ENCODE measurements at places on chromosomes 12 and 14. TPM values are rescaled to one million over a fixed set of nuclear protein-coding genes. Genes with fewer than 3 reads are reported as not detected.

The ZNF385A gene
- polyA plus RNA-seq = 0.45 TPM

The HOXC12 gene
- not detected for polyA plus RNA-seq

The ESRRB gene
- 0.13 TPM for polyA plus RNA-seq

The LMNTD1 gene
- not detected for polyA plus RNA-seq

The CELA1 gene
- polyA plus RNA-seq = not detected

The SPIC gene
- polyA plus RNA-seq = 0.10 TPM

DNA sequence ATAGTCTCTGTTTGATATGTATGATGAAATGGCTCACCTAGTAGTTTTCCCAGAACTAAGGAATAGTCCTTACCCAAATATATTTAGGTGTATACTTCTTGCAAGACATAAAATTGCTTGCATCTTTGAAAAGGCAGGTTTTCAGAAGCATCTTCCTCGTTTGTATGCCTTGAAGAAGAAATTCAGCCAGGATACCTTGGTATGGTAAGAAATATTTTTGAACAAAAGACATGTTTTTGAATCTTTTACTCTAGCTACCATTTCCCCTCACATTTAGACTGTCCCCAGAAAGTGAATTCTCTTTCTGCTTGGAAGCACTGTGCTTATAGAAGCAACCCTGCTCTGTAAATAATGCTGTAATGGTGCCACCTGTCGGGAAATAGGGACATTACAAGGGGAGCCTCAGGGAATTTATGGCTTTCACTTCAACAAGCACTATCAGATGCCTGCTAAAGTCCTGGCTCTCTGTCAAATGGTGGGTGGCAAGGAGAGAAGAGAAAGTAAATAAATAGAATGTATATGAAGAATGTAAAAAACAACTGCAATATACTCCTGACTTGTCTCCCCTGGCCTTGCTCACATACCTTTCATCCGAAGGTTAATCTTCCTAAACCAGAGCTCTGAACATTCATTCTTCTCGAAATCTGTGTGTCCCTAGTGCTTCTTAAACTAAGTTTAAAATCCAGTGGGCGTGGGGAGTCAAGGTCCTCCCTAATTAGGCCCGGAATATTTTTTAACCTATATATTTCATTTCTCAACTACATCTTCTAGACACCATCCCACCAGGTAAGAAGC is 6.1 kb downstream of the CCDC184 start:
- no peak overlapping the region for H3K27ac ChIP-seq
- peak; percentile 94 for DNase-seq
- H3K27me3 ChIP-seq = peaks cover 21% of the 10 kb centered on the region
- no peak overlapping the region for H3K4me3 ChIP-seq
- no peaks in the 10 kb centered on the region for H3K36me3 ChIP-seq
- H3K4me1 ChIP-seq = no peaks in the 10 kb centered on the region

DNA sequence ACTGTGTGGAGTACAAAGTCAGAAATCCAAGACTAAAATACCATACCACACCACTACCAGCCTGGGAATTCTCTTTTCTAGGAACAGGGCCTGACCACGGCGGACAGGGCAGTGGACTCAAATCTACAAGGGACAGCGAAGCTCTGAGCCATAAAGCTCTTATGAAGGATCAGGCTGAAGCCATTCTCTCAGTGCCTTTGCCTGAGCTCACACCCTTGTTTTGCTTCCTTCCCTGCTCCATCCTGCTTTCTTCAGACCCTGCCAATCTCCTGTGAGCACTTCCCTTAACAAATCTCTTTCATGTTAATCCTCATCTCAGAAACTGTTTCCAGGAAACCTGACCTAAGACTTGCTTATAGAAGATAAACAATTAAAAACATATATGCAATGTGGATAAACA is 398.5 kb downstream of the MDGA2 start:
- H3K4me1 ChIP-seq = no peaks in the 10 kb centered on the region
- H3K4me3 ChIP-seq = no peak overlapping the region
- H3K27ac ChIP-seq = no peak overlapping the region
- no peaks in the 10 kb centered on the region for H3K27me3 ChIP-seq
- no peak for DNase-seq
- H3K36me3 ChIP-seq = no peaks in the 10 kb centered on the region

GRCh38 chr14:55562135-55562534 is 17.9 kb upstream of the KTN1 start:
- H3K4me1 ChIP-seq = no peaks in the 10 kb centered on the region
- no peak overlapping the region for H3K27ac ChIP-seq
- H3K27me3 ChIP-seq = no peaks in the 10 kb centered on the region

GRCh38 chr14:84234281-84234680 is 1295.7 kb upstream of the FLRT2 start:
- H3K27ac ChIP-seq = no peak overlapping the region
- H3K4me1 ChIP-seq = no peaks in the 10 kb centered on the region
- H3K36me3 ChIP-seq = no peaks in the 10 kb centered on the region
- H3K4me3 ChIP-seq = no peak overlapping the region
- no peak for DNase-seq

- H3K36me3 ChIP-seq = no peaks in the 10 kb centered on the region
- no peaks in the 10 kb centered on the region for H3K4me1 ChIP-seq
Measured at GRCh38 chr12:106914796-106915634, 40.7 kb upstream of the TMEM263 start.

DNA sequence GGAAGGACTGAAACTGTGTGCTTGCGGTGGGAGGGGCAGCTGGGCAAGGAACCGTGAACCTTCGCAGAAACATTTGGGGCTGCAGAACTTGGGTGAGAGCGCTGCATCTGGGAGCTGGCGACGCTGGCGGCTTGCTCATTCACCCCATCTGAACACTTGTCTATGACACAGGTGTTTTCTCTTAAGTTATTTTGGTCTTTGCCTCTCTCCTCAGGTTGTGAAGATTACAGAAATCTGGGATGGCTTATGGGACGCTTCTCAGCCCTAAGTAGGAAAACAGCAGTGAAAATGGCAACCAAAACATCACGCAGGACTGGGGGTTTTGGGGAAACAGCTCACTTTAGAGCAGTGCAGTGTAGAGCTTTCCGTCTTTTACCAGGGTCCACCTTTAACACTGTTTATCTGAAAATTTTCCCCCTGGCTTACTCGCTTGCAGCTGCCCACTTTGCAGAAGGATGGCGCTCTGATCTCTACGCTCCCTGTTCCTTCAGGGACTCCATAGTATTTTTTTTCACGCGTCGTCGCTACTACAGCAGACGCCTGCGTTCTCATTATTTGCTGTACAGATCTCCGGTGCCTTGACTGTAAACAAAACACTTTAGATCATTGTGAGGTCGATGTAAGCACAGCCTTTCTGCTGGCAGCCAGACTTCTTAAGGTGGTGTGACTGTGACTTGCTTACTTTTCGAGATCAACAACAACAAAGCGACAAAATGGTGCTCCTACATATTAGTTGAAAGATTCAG is 2.7 kb upstream of the CDKN1B start:
- peak; percentile 73 for DNase-seq
- peaks cover 13% of the 10 kb centered on the region for H3K36me3 ChIP-seq
- peaks cover 1% of the 10 kb centered on the region for H3K4me1 ChIP-seq
- H3K27ac ChIP-seq = peak overlapping the region; percentile 99
- peak overlapping the region; percentile 30 for H3K4me3 ChIP-seq
- H3K27me3 ChIP-seq = no peaks in the 10 kb centered on the region

GRCh38 chr12:98868538-98868937 is 223.4 kb downstream of the APAF1 start:
- no peak overlapping the region for H3K27ac ChIP-seq
- H3K4me1 ChIP-seq = no peaks in the 10 kb centered on the region
- no peak overlapping the region for H3K4me3 ChIP-seq
- H3K36me3 ChIP-seq = no peaks in the 10 kb centered on the region
- H3K27me3 ChIP-seq = peaks cover 3% of the 10 kb centered on the region

GRCh38 chr14:94161058-94161457 is 13.1 kb upstream of the PPP4R4 start:
- peaks cover 4% of the 10 kb centered on the region for H3K27me3 ChIP-seq
- no peak overlapping the region for H3K27ac ChIP-seq
- no peak for DNase-seq
- H3K4me1 ChIP-seq = peaks cover 8% of the 10 kb centered on the region

DNA sequence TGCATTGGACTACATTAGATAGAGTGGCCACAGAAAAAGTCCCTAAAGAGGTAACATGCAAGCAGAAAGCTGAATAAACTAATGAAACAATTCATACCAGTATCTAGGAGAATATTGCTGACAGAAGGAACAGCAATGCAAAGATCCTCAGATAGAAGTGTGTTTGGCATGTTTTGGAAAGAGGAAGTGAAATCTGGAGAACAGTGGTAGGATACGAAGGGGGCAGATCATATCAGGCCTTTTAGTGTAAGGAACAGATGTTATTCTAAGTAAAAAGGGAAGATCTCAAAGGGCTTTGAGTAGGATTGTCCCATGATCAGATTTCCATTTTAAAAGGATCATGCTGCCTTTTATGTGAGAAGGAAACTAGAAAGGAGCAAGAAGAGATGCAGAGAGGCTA is 342.9 kb downstream of the PAWR start:
- no peaks in the 10 kb centered on the region for H3K27me3 ChIP-seq
- no peaks in the 10 kb centered on the region for H3K36me3 ChIP-seq
- H3K4me1 ChIP-seq = no peaks in the 10 kb centered on the region
- no peak for DNase-seq

DNA sequence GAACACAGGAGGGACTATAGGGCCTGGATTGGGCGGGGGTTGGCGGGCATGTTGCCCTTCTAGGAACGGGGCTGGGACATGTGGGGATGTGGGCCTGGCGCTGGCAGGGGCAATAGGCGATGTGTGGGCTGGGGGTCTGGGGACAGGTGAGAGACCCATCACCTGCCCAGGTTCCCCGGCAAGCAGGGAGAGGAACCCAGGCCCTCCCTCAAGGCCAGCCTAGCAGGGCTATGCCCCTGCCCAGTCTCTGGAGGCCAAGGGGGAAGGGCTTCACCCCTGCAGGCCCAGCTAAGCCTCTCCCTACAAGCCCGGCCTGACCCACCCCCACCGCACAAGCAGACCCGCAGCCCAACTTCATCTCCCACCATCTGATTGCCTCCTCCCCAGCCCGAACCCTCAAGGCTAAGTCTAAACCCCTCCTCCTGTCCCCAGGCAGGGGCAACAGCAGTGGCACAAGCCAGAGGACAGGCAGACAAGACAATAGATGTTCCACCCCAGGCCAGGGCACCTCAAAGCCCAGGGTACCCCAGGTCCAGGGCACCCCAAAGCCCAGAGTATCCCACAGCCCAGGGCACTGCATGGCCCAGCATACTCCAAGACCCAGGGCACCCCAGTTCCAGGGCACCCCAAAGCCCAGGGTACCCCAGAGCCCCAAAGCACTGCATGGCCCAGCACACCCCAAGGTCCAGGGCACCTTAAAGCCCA is 6.5 kb downstream of the JAG2 start:
- H3K27ac ChIP-seq = no peak overlapping the region
- H3K36me3 ChIP-seq = no peaks in the 10 kb centered on the region
- no peaks in the 10 kb centered on the region for H3K4me1 ChIP-seq
- DNase-seq = no peak
- no peaks in the 10 kb centered on the region for H3K27me3 ChIP-seq
- H3K4me3 ChIP-seq = no peak overlapping the region

Data from small intestine (tissue), 16 donors.